ENCODE measurements at places on chromosomes 3 and 15. TPM values are rescaled to one million over a fixed set of nuclear protein-coding genes. Genes with fewer than 3 reads are reported as not detected.

Gene PLSCR5
- total RNA-seq: not detected

Gene C2CD4A
- total RNA-seq: 0.14 TPM

Gene TLR9
- total RNA-seq: not detected

Gene PPP2R3A
- total RNA-seq: 1.7 TPM
